ENCODE measurements at places on chromosomes 7 and 10.
A peak's percentile ranks its signal among the peaks of the same experiment; 100 is the strongest.

DNA sequence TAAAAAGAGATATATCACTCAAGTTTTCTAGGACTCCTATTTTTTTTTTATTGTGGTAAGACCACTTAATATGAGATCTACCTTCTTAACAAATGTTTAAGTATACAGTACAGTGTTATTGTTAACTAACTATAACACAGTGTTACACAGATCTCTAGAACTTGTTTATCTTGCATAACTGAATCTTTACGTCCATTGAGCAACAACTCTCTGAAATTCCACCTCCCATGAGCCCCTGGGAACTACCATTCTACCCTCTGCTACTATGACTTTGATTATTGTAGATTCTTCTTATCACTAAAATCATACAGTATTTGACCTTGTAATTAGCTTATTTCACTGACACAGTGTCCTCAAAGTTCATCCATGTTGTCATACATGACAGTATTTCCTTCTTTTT lies 22.5 kb upstream of the REEP3 start:
- DNase-seq = no peak

GRCh38 chr7:21544715-21545114 lies 1.9 kb downstream of the DNAH11 start:
- no peak for DNase-seq

DNA sequence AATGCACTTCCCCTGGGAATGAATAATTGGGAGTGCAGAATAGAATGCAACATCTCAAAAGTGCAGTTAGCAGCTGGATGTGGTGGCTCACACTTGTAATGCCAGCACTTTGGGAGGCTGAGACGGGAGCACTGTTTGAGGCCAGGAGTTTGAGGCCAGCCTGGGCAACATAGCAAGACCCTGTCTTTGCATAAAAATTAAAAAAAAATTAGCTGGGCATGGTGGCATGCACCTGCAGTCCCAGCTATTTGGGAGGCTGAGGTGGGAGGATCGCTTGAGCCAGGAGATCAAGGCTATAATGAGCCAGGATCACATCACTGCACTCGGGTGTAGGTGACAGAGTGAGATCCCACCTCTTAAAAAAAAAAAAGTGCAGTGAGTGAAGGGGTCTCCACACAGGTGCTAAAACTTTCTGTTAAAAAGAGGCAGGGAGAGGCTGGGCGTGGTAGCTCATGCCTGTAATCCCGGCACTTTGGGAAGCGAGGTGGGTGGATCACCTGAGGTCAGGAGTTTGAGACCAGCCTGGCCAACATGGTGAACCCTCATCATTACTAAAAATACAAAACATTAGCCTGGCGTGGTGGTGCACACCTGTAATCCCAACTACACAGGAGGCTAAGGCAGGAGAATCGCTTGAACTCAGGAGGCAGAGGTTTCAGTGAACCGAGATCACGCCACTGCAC lies 13.5 kb upstream of the ZMIZ1 start:
- DNase-seq = no peak

DNA sequence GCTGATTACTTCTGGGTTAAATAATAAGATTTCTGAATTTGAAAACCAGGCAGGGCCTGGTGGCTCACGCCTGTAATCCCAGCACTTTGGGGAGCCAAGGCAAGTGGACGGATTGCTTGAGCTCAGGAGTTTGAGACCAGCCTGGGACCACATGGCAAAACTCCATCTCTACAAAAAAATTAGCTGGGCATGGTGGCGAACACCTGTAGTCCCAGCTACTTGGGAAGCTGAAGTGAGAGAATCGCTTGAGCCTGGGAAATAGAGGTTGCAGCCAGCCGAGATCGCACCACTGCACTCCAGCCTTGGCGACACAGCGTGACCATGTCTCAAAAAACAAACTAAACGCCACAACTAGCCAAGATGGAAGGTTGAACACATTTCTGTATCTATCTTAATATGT lies 3.5 kb downstream of the CYCS start:
- no peak for DNase-seq

GRCh38 chr10:61992671-61993668 lies 91.5 kb downstream of the ARID5B start:
- peak; percentile 75 for DNase-seq

- DNase-seq = no peak
Measured at GRCh38 chr10:77798940-77799339, 127.6 kb downstream of the DLG5 start.

- DNase-seq = no peak
Measured at GRCh38 chr10:89367529-89367928, 10.3 kb upstream of the IFIT1B start.

DNA sequence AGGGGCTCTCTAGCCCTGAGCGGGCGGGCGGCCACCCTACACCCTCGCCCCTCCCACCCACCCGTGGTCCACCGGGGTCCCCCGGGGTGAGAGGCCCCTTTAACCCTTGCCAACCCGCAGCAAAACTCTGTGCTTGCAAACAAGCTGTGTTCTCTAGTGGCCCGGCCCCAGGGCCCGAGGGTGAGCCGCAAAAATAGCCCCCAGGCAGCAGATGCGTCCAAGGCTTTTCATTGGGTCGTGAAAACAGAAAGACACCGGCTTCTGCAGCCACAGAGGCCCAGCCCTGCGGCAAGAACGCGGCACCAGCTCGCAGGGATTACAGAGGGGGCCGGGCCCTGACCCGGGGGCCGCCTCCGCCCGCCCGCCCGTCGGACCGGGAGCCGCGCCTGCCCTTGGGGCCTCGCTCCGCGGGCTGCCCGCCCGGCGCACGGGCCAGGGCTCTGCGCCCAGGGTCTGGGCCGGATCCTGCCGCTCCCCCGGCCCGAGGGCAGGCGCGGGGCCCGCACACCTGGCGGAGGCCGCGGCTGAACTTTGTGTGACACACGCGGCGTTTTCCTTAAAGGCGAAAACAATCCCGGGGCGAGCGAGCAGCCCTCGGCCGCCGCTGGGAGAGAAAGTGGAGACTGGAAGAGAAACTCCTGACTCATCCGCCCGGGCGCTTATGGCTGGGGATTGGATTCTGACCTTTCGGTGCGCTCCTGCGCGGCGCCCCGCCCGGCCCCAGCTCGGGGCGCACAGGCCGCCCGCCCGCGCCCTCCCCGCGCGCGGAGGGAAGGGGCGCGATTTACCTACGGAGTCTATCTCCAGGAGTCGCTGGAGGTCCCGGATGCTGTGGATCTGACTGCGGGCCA lies 2.8 kb downstream of the PDGFA start:
- peak; percentile 93 for DNase-seq

DNA sequence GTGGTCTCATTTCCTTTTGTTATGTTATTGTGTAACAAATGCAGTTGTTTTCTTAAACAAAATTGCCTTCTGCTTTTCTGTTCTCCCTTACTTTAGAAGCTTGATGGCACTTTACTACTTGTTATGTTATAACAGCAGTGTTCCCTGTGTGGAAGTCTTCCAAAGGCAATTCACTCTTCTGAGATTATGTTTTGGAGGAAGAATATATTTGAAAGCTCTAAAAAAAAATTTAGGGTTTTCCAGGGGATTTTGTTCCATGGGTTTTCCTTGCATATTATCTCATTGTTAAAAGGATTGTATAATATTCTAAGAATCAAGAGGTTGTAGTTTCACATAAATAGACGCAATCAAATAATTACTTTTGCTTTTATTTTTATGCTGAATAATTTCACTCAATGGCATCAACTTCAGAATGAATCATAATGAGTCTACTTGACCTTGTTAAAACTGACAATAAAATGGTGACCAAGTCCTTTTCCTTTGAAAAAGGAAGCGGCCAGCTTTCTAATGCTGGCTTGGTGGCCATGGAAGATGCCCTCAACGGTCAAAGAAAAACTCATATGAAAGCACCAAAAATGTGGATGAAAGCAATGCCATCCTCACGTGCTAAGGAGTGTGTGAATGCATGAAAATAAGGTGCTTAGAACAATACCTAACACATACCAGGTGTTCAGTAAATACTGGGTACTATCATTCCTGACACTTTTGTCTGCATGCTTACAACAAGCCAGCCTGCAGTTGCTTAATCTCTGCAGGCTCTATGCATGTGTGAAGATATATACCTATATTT lies 92.4 kb upstream of the KLF6 start:
- peak; percentile 48 for DNase-seq

- no peak for DNase-seq
Measured at GRCh38 chr10:57094083-57094482, 733.0 kb upstream of the ZWINT start.

GRCh38 chr10:111579473-111579872 lies 502.6 kb downstream of the ADRA2A start:
- no peak for DNase-seq

- DNase-seq = no peak
Measured at GRCh38 chr10:116710076-116710475, 32.3 kb downstream of the HSPA12A start.

GRCh38 chr7:50940621-50941020 lies 157.9 kb upstream of the GRB10 start:
- no peak for DNase-seq

DNA sequence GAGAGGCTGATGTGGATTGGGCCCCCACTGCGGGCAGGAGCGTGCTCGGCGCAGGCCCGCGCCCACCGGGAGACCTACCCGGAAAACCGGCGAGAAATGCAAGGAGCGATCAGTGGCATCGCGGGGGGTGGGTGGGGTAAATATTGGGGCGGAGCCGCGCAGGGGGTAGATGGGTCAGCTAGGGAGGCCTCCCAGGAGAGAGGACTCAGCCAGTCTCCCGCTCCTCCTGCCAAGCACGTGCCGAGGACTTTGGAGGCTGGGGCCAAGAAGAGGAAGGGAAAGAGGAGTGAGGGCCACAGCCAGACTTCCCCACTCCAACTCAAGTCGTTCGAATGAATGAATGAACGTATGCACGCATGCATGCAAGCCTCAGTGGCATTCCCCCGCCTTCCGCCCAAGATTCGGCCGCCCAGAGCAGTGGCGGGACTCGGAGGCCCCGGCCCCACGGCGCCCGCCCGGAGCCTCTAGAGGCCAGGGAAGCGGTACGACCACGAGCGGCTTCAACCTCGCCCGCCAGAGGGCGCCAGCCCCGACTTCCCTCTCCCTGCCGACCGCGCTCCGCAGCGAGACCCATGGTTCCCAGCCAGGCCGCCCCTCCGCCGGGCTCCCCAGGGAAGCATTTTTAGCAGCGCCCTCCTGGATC lies 3.6 kb downstream of the NPM3 start:
- DNase-seq = peak; percentile 73

DNA sequence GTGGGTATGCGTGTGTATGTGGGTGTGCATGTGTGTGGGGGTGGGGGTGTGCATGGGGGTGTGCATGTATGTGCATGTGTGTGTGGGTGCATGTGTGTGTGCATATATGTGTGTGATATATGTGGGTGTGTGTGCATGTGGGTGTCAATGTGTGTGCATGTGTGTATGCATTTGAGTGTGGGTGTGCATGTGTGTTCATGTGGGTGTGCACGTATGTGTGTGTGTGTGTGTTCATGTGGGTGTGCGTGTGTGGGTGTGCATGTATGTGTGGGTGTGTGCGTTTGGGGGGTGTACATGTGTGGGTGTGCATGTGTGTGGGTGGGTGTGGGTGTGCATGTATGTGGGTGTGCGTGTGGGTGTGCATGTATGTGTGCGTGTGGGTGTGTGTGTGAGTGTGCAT lies 42.6 kb downstream of the GTF2IRD1 start:
- DNase-seq = no peak

DNA sequence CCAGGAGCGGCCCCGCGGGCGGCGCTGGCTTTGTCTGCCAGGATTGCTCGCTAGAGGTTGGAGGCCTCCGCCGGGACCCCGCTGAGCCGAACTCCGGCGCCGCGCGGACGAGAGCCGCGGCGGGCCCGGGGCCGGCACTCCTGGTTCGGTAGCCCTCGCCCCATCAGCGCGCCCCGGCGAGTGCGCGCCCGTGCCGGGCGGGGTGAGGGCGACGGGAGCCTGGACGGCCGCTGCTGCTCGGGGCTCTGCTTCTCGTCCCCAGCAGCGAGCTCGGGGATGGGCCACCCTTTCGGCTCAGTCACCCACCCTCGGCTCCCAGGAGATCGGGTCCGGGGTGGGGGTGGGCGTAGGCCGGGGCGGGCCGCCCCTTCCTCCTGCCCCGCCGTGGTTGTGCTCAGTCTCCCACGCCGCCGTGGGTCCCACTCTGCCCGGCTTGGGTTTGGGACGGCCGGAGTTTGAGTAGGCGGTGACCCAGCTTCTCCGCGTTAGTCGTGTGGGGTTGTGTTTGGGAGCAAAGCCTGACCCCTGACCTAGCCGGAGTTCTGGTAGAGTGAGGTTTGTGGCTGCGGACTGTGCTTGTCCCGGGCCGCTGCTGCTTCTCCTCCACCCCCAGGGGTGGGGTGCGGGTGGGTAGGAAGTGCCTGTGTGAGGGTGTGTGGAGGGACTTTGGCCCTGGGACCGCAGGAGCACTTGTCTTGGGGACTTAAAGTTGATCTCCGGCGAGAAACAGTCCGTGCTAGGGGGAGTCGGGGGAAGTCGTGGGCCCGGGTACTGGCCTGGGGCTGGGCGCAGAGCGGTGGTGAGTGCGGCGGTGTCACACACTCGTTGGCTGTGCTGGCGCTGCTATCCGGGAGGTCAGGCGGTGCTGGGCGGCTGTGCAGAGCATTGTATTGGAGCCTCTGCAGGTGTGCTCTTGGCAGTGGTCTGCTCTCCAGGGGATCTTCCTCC lies 677 bp downstream of the TSPAN14 start:
- DNase-seq = peak; percentile 47

- no peak for DNase-seq
Measured at GRCh38 chr7:156618780-156619367, 21.7 kb upstream of the RNF32 start.

- DNase-seq = no peak
Measured at GRCh38 chr10:4623200-4623599, 202.8 kb upstream of the AKR1E2 start.

DNA sequence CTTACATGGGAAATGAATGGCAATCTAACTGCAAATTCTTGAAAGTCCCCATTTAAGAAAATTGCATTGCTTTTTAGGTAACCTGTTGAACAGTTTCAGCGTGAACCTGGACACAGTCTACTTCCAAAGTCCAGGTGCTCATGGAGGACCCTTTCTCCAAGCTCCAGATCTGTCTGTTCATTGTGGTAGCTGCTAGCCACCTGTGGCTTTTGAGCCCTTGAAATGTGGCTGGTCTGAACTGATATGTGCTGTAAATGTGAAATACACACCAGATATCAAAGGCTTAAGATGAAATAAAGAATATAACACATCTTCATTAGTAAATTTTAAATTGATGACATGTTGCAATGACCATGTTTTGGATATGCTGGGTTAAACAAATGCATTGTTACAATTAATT lies 4.2 kb downstream of the CACNB2 start:
- DNase-seq = no peak

DNA sequence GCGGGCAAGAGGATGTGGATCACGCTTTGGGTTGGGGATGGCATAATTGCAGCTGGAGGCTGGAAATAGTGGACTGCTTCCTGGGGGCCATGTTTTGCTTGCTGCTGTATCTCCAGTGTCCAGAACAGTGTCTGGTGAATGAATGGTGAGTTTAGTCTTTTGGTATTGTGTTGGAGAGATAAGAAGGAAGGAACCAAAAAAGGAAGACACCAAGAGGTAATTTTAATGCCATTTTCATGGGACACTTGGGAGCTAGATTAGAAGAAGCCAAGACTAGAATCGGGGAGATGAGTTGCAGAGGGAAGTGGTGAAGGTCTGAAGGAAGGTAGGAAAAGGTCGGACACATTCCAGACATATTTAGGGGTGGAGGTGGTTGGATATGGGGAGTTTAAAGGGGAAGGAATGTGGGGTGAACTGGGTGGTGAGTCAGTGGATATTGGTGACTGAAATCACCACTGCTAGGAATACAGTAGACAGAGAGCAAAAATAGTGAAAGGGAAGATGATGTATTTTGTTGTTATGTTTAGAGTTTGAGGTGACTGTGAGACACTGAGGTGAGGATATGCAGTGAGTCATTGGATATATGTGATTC lies 76.7 kb downstream of the CCNY start:
- DNase-seq = peak; percentile 87

- no peak for DNase-seq
Measured at GRCh38 chr7:101516851-101517250, 112.2 kb downstream of the MYL10 start.
